ENCODE measurements at places on chromosomes 2 and 18.

DNA sequence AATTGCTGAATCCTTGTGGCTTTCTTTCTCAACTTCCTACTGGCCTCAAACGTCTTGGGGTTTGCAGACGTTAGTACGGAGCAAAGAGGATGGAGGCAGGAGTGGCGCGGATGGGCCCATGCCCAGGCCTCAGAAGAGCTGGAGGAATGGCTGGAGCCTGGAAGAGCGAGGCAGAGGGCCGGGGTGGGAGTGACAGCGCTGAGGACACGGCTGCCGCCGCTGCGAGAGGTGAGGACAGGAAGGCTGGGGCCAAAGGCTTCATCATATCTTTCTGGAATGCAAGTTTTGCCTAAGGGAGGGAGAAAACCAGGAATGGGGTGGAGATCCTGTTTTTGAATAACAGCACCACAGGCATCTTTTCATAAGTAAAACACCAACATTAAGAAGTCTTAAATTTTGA, 178.5 kb upstream of the SESTD1 start:
- DNase-seq, result no peak

DNA sequence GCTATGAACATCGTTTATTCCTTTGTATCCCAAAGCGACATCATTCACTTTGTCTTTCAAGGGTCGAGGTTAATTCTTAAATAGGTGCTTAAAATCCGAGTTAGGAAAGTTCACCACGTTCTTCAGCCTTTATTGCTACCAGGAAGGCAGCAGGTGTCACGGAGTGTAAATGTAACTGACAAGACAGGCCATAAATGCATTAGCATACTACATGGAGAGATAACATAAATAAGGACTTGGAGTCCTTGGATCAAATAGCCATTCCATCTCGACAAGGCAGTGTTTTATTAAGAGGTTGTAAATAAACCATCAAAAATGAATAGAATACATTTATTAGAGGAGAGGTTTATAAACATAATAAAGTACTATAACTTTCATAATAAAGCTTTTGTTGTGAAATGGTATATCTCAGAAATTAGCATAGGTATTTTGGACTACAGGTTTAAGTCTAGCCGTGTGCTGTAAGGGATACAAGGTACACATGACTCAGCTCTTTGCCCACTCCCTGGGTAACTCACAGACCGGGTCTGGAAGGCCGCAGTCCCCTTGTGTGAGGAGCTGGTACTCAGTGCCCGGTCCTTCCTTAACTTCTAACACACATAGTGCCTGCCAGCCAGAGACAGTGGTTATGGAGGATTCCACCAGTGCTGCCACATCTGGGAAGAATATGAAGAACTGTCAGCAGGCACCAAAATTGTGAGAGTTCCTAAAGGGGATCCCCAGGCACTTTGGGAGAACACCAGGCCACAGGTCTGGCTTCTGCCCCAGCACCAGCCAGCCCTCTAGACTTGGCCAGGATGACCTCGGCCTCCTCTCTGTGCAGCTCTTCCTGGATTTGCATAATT, 29.4 kb downstream of the CAPN13 start:
- DNase-seq, result no peak

GRCh38 chr18:12838178-12838634, 45.8 kb downstream of the PTPN2 start:
- no peak for DNase-seq

- DNase-seq, result no peak
Observed at GRCh38 chr2:73939419-73939818, 12.7 kb downstream of the DGUOK start.

DNA sequence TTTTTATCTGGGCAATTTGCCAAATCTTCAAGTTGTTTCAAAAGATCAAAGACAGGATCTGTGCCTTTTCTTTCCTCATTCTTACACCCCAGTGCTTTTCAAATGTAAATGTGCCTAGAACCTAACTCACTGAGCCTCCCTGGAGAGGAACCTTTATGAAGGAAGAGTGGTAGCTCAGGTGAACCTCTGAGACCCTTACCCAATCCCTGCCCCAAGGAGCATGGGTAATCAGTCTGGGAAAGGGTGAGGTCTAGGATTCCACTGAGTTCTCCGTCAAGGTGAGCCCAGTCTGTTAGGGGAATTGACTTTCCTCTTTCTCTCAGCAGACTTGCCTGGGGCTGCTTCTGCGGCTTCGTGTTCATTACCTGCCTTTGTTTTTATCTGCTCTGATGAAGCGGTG, 88.1 kb upstream of the MAP4K4 start:
- DNase-seq, result no peak

DNA sequence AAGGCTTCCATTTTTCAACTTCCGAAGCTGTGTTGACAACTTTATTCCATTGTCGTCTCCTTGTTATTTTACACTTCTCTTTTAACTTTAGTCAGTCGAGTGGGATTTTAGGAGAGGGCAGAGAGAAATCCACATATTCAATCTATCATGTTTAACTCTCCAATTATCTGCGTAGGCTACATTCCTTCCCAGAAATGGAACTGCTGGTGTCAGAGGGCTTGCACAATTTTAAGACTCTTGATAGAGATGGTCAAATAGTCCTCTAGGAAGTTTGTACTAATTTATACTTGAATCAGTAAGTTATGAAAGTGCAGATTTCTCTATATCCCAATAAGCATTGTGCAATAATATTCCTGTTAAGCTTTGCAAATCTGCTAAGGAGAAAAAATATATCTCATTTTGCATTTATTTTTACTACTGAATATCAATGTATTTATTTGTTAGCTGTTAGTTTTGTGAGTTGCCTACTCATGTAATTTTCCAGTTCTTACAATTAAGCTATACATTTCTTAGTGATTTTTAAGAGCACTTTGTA, 95.6 kb downstream of the CYP26B1 start:
- DNase-seq, result no peak

GRCh38 chr2:207746131-207746530, 23.6 kb downstream of the FZD5 start:
- no peak for DNase-seq
